ENCODE measurements at places on chromosomes 12 and 14. TPM values are rescaled to one million over a fixed set of nuclear protein-coding genes. Genes with fewer than 3 reads are reported as not detected.
A peak's percentile ranks its signal among the peaks of the same experiment; 100 is the strongest.

GRCh38 chr12:74816398-74817175, 279.0 kb downstream of the ATXN7L3B start:
- no peaks in the 10 kb centered on the region for H3K27me3 ChIP-seq
- H3K4me3 ChIP-seq = no peak overlapping the region
- DNase-seq = no peak
- no peaks in the 10 kb centered on the region for H3K4me1 ChIP-seq

DNA sequence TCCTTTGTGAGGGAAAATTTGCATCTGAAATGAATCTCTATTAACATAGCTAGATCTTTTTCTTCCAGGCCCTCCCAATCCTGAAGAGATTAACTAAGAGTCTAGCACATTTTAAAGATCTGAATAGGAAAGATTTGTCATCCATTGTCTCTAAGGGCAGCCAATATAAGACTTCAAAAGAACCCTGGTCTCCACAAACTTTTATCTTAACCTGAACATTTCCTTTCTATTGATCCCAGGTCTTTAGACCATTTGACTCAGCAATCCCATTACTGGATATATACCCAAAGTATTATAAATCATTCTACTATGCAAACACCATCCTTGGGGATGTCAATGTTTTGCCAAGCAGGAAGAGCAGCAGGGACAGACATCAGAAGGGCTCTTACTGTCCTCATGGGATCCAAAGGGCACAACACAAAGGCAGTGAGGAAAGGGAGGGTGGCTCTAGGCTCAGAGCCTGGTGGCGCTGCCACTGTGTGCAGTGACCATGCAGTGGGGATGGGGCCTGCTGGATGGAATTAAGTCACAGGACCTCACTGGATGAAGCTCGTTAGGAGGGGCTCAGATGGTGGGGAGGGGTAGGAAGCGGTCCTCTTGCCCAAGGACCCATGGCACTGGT, 12.7 kb upstream of the BDKRB2 start:
- no peak for DNase-seq
- H3K4me3 ChIP-seq = no peak overlapping the region
- H3K4me1 ChIP-seq = peaks cover 10% of the 10 kb centered on the region
- no peak overlapping the region for H3K27ac ChIP-seq
- H3K36me3 ChIP-seq = no peaks in the 10 kb centered on the region

DNA sequence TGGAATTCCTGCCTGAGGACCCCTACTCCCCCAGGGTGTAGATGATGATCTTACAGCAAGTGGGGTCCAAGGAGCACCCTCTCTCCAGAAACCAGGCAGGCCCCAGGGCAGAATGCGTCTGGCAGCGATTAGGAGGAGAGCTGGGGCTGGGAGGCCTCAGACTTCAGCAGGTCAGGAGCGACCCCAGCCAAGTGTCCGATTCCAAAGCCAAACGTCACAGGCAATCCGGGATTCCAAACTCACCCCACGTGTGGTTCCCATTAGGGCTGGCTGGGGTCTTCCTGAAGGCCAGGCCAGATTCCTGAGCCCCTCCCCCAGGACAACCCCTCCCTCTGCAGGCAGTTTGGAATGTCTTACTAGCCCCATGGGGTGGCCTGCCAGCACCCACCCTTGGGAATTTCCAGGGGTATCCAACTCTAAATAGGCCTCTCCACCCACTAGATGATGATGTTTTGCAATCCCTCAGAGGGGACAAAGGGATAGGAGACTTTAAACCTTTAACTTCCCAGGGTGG, 17.3 kb upstream of the FIGNL2 start:
- H3K4me1 ChIP-seq = peaks cover 10% of the 10 kb centered on the region
- no peak overlapping the region for H3K27ac ChIP-seq
- 0 out of 2 replicates have a peak overlapping the region, but pooled peaks have one; percentile 14 for H3K4me3 ChIP-seq
- H3K27me3 ChIP-seq = peaks cover 13% of the 10 kb centered on the region
- DNase-seq = no peak

RPS6KA5 gene
- 3.7 TPM for total RNA-seq

MYF5 gene
- not detected for total RNA-seq

DNA sequence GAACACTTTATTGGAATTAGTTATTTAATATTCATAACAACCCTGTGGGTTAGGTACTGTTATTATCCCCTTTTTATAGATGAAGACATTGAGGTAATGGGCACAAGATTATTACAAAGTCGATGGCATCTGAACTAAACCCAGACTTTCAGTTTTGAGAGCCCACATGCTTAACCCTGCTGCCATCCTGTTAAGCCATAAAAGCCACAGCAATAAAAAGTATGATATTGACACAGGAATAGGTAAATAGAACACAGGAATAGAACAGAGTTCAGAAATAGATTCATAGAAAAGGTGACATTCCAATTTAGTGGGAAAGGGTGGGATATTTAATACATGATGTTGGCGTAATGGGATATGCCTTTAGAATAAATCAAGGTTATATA, 119.8 kb downstream of the SLC38A1 start:
- no peak overlapping the region for H3K27ac ChIP-seq
- H3K36me3 ChIP-seq = no peaks in the 10 kb centered on the region
- DNase-seq = no peak
- no peak overlapping the region for H3K4me3 ChIP-seq
- H3K27me3 ChIP-seq = no peaks in the 10 kb centered on the region

- H3K27ac ChIP-seq = no peak overlapping the region
- no peak overlapping the region for H3K4me3 ChIP-seq
- H3K27me3 ChIP-seq = peaks cover 2% of the 10 kb centered on the region
- H3K36me3 ChIP-seq = no peaks in the 10 kb centered on the region
Measured at GRCh38 chr14:51369814-51370213, 129.8 kb downstream of the TMX1 start.

TAS2R30 gene
- total RNA-seq = 2.0 TPM

- no peak for DNase-seq
- H3K27me3 ChIP-seq = no peaks in the 10 kb centered on the region
- H3K36me3 ChIP-seq = no peaks in the 10 kb centered on the region
- no peak overlapping the region for H3K4me3 ChIP-seq
- H3K4me1 ChIP-seq = peaks cover 5% of the 10 kb centered on the region
- no peak overlapping the region for H3K27ac ChIP-seq
Measured at GRCh38 chr12:619346-619745, 43.9 kb downstream of the NINJ2 start.

DNA sequence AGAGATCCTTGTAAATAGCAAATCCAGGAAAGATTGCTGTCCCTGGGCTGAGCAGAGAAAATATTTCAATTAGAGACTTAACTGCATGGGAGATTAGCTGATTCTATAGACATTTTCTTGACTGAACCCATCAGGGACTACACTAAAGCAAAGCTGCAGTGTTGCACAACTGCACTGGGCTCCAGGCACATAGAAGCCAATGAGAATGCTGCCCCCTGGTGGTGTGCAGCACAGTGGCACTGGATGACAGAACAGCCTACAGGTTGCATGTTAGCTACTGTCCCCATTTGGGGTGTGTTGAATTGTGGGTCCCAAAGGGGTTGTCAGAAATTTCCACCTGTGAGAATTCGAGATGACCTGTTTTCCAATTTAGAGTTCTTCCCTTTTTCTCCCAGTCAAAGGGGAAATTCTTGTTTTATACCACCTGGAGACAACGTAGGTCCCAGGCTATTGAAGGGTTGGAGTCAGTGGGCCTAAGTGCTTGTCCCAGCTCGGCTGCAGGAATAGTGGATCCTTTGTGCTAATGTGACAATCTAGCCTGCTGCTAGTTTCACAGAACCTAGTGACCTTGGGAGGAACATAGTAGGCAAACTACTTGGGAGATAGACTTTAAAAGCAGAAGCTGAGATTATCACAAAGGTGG, 114.7 kb downstream of the SLC8A3 start:
- H3K27me3 ChIP-seq = no peaks in the 10 kb centered on the region
- H3K36me3 ChIP-seq = no peaks in the 10 kb centered on the region
- H3K27ac ChIP-seq = no peak overlapping the region
- no peaks in the 10 kb centered on the region for H3K4me1 ChIP-seq

- DNase-seq = no peak
- no peak overlapping the region for H3K27ac ChIP-seq
- no peaks in the 10 kb centered on the region for H3K36me3 ChIP-seq
- H3K4me3 ChIP-seq = no peak overlapping the region
- H3K27me3 ChIP-seq = no peaks in the 10 kb centered on the region
- H3K4me1 ChIP-seq = no peaks in the 10 kb centered on the region
Measured at GRCh38 chr12:77104792-77105191, 39.4 kb upstream of the E2F7 start.

- no peaks in the 10 kb centered on the region for H3K4me1 ChIP-seq
- H3K27ac ChIP-seq = no peak overlapping the region
- H3K27me3 ChIP-seq = no peaks in the 10 kb centered on the region
- DNase-seq = no peak
- no peak overlapping the region for H3K4me3 ChIP-seq
Measured at GRCh38 chr12:18246066-18246465, 15.3 kb upstream of the PIK3C2G start.

- no peak for DNase-seq
- no peak overlapping the region for H3K4me3 ChIP-seq
- no peaks in the 10 kb centered on the region for H3K4me1 ChIP-seq
- no peaks in the 10 kb centered on the region for H3K27me3 ChIP-seq
- peaks cover 11% of the 10 kb centered on the region for H3K36me3 ChIP-seq
- H3K27ac ChIP-seq = no peak overlapping the region
Measured at GRCh38 chr14:49526101-49526500, 60.1 kb downstream of the RPS29 start.

DNA sequence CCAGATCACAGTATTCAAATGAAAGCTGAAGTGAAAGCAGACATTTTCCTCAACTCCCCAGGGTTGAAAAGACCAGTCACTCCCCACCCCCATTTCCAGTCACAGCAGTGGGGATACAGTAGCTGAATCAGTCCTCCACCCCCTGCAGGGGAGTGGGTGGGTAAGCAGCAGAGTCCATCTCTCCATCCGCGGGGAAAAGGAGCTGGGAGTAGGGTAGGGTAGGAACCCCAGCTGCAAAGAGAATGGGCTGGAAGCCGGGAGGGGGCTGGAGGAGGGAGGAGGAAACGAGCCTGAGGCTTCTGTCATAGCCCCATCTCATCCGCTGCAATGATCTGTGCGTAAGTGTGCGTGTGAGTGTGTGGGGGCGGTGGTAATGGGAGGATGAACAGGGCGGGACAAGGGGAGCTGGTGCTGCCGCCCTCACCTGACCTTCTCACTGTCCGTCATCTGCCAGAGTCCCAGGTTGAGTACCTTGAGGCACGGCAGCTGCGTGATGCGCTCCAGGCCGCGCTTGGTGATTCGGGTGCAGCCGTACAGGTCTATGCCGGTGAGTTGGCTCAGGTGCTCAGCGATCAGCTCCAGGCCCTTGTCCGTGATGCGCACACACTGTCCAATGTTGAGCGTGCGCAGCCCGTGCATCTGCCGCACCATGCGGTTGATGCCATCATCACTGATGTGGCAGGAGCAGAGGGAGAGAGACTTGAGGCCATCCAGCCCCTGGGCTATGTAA, 1.8 kb downstream of the FBXL14 start:
- no peaks in the 10 kb centered on the region for H3K36me3 ChIP-seq
- peaks cover 15% of the 10 kb centered on the region for H3K4me1 ChIP-seq
- H3K27ac ChIP-seq = no peak overlapping the region
- peak; percentile 62 for DNase-seq

P2RX2 gene
- total RNA-seq = 1.8 TPM

SLC39A5 gene
- 0.15 TPM for total RNA-seq

DNA sequence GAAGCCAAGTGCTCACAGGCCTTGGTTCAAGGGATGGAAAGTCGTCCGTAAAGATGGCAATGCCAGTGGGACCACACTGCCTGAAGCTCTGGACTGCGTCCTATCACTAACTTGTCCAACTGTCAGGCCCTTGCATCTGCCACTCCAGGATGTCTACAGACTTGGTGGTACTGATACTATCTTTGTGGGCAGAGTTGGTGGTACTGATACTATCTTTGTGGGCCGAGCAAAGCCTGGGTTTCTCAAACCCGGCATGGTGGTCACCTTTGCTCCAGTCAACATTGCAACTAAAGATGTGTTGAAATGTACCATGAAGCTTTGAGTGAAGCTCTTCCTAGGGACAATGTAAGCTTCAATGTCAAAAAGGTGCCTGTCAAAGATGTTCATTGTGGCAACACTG, 128.4 kb upstream of the SEL1L start:
- DNase-seq = no peak
- H3K27me3 ChIP-seq = no peaks in the 10 kb centered on the region
- H3K36me3 ChIP-seq = no peaks in the 10 kb centered on the region
- no peaks in the 10 kb centered on the region for H3K4me1 ChIP-seq

ERBB3 gene
- 51.2 TPM for total RNA-seq

SERPINA5 gene
- 1.2 TPM for total RNA-seq

PRH2 gene
- total RNA-seq = not detected

GRCh38 chr12:22687361-22688076, 62.5 kb downstream of the ETNK1 start:
- H3K4me3 ChIP-seq = no peak overlapping the region
- H3K4me1 ChIP-seq = no peaks in the 10 kb centered on the region
- H3K36me3 ChIP-seq = peaks cover 27% of the 10 kb centered on the region
- DNase-seq = no peak
- no peaks in the 10 kb centered on the region for H3K27me3 ChIP-seq

C1QL4 gene
- 1.9 TPM for total RNA-seq

GRCh38 chr12:26032719-26033241, 74.3 kb downstream of the RASSF8 start:
- H3K27me3 ChIP-seq = no peaks in the 10 kb centered on the region
- no peak overlapping the region for H3K27ac ChIP-seq
- H3K36me3 ChIP-seq = no peaks in the 10 kb centered on the region
- H3K4me1 ChIP-seq = no peaks in the 10 kb centered on the region
- no peak overlapping the region for H3K4me3 ChIP-seq
- DNase-seq = no peak

GRCh38 chr14:79466938-79467527, 744.3 kb downstream of the DIO2 start:
- peaks cover 8% of the 10 kb centered on the region for H3K4me1 ChIP-seq
- H3K4me3 ChIP-seq = no peak overlapping the region
- no peak for DNase-seq
- H3K36me3 ChIP-seq = no peaks in the 10 kb centered on the region

GRCh38 chr12:97005174-97005573, 98.1 kb downstream of the NEDD1 start:
- no peak overlapping the region for H3K4me3 ChIP-seq
- no peaks in the 10 kb centered on the region for H3K36me3 ChIP-seq
- DNase-seq = no peak
- H3K4me1 ChIP-seq = 0 out of 2 replicates have a peak, but pooled peaks cover 3% of the 10 kb centered on the region
- H3K27ac ChIP-seq = no peak overlapping the region
- H3K27me3 ChIP-seq = no peaks in the 10 kb centered on the region

GRCh38 chr14:68407285-68407684, 385.6 kb downstream of the ZFP36L1 start:
- no peak overlapping the region for H3K4me3 ChIP-seq
- H3K36me3 ChIP-seq = no peaks in the 10 kb centered on the region
- no peaks in the 10 kb centered on the region for H3K4me1 ChIP-seq
- H3K27ac ChIP-seq = no peak overlapping the region
- H3K27me3 ChIP-seq = no peaks in the 10 kb centered on the region
- no peak for DNase-seq

DNA sequence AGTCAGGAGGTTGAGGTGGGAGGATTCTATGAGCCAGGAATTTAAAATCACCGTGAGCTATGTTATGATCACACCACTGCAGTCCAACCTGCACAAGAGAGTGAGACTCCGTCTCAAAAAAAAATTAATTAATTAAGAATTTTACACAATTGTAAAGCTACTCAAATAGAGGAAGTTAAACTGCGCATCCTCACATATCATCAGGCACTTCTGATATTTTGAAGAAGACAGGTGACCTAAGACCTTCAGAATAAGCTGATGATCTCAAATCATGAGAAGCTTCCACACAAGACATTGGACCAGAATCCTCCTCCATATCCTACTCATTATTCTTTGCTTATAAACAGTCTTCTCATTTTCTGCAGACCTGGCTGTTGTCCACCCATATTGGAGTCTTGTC, 800.9 kb downstream of the TMEM121 start:
- 0 out of 2 replicates have a peak, but pooled peaks cover 2% of the 10 kb centered on the region for H3K27me3 ChIP-seq
- no peak overlapping the region for H3K27ac ChIP-seq
- no peak overlapping the region for H3K4me3 ChIP-seq

NELL2 gene
- 31.9 TPM for total RNA-seq

- H3K27ac ChIP-seq = no peak overlapping the region
- DNase-seq = no peak
- no peak overlapping the region for H3K4me3 ChIP-seq
- no peaks in the 10 kb centered on the region for H3K27me3 ChIP-seq
Measured at GRCh38 chr14:89280600-89280999, 136.4 kb downstream of the FOXN3 start.

Measured in H9 (cell line).